ENCODE measurements at places on chromosomes 1 and 21.

DNA sequence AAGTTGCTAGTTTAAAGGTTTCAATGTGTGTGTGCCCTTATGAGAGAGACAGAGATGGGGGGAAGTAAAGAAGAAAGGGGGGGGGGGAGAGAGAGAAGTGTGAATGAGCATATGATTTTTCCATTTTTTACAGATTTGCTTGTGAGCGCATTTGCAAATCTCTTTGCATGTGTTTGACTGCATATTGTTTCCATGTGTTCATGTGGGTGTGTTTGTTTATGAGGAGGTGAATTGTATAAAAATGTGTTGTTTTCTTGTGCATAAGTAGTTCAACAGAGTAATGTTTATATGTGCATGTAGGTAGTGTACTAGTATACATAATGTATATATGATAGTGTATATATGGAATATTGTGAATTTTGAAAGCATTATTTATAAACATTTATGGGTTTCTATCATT, 205.9 kb upstream of the SPAG17 start:
- DNase-seq: no peak

DNA sequence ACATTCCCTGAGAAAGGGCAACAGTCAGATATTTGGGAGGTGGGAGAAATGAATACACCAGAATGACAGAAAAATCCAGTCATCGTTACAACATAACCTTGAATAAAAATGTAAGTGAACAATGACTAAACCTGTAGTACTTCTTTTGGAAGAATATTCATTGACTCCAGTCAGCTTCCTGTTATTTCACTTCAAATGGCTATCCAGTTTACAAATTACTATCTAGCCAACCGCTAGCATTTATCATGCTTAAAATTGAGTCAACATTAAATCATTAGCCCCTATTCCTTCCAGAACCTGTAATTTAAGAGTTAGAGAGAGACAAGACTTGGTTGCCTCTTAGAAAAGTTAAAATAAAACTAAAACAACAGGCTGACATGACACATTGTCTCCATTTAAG, 33.6 kb downstream of the WLS start:
- no peak for DNase-seq

DNA sequence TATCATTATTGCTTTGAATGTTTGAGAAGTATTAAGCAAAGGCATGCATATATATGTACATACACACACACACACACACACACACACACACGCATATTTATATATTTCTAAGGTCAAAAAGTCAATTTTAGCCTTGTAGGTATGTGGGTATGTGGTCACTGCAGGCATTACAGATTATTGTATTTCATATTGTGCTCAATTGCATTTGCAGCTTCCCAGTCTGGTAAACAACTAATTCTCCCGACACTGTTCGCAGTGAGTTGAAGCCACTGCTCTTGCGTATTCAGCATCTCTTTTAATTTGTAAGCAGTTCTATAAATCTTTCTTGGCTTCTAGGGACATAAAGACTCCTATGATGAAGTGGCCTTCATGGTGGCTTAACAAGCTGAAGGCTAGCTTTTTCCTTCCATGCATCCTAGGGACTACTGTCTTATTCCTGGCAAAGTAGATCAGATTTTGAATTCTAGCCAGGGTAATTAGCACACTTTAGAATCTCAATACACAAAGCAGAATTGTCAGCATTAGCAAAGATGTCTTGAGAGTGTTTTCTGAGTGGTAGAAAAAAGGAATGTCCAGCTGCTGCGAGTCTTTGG, 368.6 kb upstream of the NEGR1 start:
- no peak for DNase-seq

DNA sequence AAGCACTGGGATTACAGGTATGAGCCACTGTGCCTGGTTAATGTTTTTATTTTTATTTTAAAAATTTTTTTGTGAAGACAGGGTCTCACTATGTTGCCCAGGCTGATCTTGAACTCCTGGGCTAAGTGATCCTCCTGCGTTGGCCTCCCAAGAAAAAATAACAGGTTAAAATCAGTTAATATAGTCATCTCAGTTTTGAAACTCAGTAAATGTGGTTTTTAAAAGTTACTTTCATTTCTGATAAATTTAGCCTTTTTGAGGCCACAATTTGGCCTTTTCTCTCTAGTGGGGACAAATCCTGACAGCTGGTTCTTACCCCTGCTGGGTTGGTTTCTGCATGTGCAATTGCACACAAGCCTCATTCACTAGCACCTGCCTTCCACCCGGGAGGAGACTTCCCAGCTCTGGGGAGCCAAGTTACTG, 13.3 kb downstream of the PMF1 start:
- DNase-seq: no peak

DNA sequence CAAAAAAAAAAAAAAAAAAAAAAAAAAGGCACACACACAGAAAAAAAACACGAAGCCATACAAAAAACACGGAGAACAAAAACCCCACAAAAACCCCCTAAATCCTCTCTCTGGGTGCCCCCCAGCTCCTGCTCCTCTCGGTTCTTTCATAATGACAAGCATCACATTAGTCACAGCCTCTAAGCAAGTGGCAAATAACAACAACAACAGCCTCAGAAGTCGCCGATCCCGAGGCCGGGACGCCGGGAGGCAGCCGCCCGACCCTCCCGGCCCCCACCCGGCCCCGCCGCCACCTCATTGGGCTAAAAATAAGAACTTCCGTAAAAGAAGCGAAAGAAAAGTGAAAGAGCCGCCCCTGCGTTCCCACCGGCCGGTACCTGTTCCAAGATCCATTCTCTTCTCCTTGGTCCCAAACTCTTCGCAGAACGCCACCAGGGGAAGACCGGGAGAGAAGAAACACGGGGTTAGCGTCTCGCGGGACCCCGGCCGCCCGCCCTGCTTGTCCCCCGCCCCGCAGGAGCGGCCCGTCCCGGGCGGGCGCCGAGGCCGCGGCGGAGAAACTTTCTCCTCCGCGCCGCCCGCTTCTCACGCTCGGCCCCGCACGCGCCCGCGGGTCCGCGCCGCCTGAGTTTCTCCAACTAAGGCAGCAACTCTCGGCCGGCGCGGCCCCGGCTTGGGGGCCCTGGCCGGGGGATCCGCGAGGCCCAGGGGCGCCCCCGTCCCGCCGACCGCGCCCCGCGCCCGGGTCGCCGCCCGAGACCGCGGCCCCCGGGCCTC, 102.8 kb downstream of the CASZ1 start:
- DNase-seq: peak; percentile 43

- DNase-seq: no peak
These were observed 82.3 kb downstream of the SSBP3 start for GRCh38 chr1:54323921-54324250.

DNA sequence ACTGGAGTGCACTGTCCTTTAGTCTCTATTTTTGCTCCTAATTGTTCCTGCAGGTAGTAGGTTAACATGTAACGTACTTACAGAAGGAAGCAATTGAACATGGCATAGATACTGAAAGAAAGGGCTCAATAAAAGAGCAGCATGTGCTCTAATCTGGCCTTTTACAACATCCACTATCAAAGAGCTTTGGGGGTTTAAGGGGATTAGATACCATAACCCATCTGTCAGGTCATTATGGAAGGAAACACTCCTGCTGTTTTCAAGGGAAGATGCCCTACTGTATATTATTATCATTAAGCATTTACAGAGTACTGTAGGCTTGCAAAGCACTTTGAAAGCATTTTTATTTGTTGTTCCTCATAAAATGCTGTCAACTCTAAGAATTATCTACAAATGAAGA, 152.8 kb downstream of the TTLL7 start:
- DNase-seq: no peak

GRCh38 chr1:154833841-154834240, 36.2 kb downstream of the KCNN3 start:
- DNase-seq: no peak

DNA sequence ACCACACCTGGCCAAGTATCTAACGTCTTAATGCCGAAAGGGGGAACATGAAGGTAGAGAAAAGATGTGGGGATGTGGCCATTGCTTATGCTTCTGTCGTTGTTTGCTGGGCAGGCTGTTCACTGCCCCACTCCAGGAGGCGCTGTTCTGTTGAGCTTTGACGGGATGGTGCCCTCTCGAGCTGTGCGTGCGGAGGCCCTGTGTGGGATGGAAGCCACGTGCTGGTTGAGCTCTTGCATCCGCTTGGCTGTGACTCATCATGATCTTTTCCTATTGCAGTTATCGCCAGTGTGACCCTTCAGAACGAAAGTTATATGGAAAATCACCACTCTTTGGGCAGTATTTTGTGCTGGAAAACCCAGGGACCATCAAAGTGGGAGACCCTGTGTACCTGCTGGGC, 26.3 kb downstream of the MTARC1 start:
- no peak for DNase-seq

GRCh38 chr1:94063379-94063778, 57.6 kb downstream of the ABCA4 start:
- DNase-seq: no peak

- DNase-seq: no peak
These were observed 103.2 kb upstream of the DYNLT5 start for GRCh38 chr1:66648901-66649595.

- DNase-seq: peak; percentile 65
These were observed 10.9 kb upstream of the SESN2 start for GRCh38 chr1:28248273-28249012.

- no peak for DNase-seq
These were observed 36.3 kb upstream of the FAM3B start for GRCh38 chr21:41280115-41280919.

- DNase-seq: no peak
These were observed 67.5 kb downstream of the SPAG17 start for GRCh38 chr1:118117521-118117920.

GRCh38 chr1:203144661-203145060, 17.1 kb downstream of the ADORA1 start:
- DNase-seq: no peak

DNA sequence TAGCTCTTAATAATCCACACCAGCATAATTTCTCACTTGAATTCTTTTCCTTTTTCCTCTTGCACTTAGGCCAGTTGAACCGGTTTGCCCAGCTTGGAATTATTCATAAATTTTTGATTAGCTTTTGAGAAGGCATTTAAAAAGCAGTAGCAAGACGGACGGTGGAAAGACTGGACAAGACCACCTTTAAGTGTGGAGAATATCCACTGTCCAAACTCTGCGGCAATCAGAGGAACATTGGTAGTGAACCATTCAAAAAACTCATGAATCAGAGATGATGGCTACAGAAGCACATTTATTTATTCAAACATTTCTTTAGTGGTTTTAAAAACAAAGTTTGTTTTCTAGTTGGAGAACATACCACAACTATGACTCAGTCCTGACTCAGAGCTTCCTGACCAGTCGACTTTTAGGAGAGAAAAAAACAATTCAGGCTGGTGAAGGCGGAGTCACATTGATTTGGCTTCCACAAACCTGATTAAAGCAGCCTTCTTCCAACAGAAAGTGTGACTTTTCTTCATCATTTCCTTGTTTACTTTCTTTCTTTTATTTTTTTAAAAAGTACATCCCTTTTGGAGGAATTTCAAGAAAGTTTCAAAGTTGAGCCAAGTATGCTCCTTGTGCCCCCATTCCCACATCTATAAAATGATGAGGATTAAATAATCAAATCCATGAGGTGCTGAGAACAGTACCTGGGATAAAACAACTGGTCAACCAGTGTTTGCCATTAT, 128.8 kb downstream of the ADSS2 start:
- no peak for DNase-seq

DNA sequence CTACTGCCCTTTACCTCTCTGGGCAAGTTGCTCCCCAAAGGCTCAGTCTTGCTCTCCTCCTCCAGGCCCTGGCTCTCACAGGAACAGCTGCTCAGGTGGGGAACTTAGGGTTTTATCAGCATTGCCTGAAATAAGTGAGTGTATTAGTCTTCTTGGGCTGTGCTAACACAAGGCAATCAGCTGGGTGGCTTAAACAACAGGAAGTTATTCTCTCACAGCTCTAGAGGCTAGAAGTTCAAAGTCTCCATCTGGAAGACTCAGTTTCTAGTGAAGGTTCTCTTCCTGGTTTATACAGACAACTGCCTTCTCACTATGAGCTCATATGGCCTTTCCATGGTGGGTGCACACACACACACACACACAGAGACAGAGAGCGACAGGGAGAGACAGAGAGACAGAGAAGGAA, 2.8 kb upstream of the CD1C start:
- no peak for DNase-seq

DNA sequence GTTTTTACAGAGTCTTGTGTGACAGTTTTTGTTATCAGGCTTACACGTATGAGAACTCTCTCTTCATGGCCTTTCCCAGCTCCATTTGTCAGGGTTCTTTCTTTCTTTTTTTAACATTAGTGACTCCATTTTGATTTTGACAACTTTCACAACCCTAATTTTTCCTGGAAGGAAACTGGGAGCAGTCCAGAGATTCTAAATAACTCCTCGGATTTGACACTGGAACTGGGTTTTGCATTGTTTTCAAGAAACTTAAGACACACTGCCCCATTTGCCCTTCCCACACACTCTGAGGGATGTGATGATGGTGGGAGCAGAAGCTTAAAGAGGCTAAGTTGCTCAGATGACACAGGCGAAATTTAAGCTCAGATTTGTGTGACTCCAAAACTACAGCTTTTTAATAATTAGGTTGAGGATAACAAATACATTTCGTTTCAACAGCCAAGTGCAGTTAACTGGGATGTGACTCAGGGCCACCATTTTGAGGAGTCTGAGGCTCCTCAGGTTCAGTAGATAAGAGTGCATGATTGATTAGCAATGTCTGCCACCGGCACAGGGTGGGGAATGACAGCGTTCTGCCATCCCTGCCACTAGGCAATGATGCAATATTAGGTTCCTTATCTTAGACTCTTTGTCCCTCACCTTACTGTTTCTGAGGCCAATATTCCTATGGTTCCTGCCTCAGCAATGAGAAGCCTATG, 95.1 kb upstream of the ATP1A1 start:
- no peak for DNase-seq

DNA sequence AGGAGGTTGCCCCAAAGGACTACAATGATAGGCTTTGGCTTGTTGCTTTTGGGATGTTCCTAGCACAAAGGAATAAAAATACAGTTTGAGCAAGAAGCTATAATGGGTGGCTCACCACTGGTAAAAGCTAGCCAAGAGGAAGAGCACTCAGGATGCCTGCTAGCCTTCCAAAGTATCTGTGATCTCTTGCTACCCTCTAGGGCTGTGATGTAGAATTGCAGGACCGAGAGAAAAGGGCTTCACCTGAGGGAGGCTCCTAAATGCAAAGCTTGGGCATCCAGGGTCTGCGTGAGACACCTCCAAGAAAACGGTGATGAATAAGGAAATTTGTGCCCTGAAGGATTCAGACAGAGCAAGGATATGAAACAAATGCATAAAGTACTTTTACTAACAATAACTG, 17.7 kb downstream of the IVL start:
- no peak for DNase-seq
